ENCODE measurements at places on chromosomes 7 and 10.

DNA sequence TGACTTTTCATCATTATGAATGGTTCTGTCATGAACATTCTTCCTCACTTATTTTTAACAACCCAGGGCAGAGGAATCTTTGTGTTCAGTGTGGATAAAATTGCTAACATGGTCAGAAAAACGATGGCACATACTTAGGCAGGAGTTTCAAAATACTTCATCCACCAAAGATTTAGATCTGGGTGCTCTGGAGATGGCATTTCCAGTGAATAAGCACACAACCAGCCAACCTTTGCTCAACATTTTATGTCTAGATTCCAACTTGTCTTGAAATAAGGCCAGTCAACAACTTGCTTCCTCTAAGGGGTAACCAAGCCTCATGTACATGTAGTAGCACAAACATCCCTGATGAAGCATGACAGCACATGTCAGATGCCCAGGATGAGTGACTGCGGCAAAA lies 33.4 kb upstream of the ADRB1 start:
- no peak for DNase-seq

- DNase-seq, result no peak
These were observed 13.4 kb downstream of the BLNK start for GRCh38 chr10:96257944-96258343.

DNA sequence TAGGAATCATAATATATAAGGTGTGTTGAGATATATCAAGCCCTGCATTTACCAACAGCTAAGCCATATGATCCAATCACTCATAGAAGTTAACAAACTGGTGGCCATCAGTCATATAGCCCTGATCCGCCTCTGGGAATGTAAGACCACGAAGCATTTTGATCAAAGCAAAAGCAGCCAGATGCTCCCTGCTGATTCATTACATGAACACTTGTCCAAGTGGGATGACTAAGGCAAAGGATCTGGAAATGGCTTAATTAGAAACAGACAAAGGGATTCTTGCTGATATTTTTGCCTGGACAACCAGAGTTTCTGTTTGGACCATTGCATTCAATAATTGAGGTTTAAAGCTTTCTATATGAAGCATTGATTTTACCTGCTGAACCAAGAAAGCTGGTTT lies 535.5 kb downstream of the GPAM start:
- no peak for DNase-seq

- no peak for DNase-seq
These were observed 19.0 kb upstream of the TARP start for GRCh38 chr7:38292442-38292841.

DNA sequence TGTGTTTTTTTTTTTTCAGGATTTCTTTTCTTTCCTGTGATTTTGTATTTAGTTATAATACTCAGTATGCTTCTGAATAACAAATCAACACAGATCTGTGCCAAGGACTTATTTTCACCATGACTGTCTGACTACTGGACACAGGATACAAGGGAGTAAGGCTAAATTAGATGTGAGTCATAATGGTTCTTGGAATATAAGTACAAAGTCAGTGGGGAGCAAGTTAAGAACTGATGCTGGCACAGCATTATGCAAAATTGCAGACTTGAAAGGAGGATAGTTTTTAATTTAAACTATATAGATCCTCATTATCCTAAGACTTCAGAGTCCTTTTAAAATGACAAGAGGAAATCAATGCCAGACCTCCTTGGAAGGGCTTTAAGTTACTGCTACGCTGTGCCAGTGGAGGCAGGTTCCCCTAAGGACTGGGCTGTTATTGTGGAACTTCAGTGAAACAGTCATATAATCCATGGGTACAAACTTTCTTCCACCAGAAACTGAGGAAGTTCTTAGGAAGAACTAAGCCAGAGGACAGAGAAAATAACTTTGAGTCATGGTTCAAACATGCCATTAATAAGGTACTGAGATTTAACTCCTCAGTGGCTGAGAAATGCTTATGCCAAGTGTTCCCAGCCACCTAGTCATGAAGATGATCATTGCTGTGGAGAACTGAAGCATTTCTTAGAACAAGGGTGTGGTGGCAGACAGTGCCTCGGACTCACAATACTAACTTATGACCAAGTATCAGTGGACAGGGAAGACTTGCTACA lies 531.2 kb downstream of the HTR7 start:
- no peak for DNase-seq

DNA sequence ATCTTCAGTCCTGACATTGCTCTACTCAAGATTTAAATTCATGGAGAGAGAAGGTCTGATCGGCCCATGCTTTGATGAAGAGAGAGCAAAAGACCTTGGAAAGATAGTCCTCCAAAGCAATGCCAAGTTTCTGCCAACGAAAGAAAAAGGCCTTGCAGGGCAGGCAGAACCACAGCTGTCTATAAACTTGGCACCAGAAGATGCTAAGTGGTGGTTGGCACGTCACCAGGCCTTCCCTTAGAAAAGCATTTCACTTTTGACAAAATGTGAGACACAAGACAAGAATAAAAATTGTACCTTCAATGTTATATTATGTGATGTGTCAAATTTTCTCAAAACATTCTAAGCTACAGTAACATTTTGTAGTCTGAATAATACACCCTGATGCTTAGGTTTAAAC lies 42.0 kb upstream of the FGFR2 start:
- DNase-seq, result no peak

GRCh38 chr10:86547296-86547695 lies 25.7 kb upstream of the WAPL start:
- no peak for DNase-seq

GRCh38 chr10:124094419-124094785 lies 1.0 kb upstream of the CHST15 start:
- DNase-seq, result no peak

- DNase-seq, result no peak
These were observed 150.8 kb downstream of the DGKI start for GRCh38 chr7:137695942-137696341.

- no peak for DNase-seq
These were observed 43.5 kb upstream of the SLC35G1 start for GRCh38 chr10:93850031-93851015.

DNA sequence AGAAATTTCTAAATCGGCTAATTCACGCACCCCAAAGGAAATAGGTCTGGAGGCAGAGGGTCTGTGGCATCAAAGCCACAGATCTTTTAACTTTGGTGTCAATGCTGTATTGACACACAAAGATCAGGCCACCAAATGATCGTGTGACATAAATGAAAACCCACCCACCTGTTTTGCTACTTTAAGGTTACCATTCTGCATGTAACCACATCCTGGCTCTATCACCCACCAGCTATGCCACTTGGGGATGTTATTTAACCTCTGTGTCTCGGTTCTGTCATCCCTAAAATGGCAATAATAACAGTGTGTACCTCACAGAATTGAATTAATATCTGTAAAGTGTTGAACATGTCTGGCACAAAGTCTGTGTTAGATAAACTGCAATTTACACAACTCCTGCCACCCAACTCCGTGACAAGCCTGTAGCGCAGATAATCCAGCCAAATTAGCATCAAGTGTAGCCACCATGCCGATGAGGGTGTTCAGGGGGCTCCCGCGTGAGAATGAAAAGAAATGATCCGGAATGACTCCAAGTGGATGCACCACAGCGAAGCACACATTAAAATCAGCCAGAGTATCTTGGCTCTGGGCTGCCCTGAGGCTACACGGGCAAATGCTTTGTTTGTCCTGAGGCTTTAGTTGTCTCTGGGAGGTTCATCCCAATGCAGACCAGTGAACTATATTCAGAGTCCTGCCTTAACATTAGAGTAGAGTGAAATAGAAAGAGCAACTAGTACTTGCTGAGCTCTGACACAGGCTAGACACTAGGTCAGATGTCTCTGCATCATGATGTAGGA lies 158.4 kb upstream of the NEBL start:
- no peak for DNase-seq

DNA sequence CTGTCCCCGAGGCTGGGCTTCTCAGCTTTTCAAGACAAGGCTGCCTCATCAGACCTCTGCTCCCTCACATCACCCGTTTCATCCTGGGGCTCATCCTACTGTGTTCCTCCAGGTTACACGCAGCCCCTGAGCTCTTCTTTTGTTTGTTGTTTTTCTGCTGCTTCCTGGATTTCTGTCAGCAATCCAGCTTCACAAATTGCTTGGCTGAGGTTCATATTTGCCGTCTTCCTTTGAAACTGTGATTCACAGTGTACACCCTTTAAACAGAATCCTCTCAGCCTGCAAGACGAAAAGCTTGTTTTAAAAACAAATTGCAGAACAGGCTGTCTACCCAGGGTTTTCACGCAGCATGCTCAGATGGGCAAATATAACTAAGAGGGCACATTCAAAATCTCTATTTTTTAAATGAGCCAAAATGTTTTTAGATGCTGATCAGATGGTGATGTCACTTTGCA lies 39.1 kb upstream of the PARD3 start:
- DNase-seq, result no peak

- DNase-seq, result no peak
These were observed 499.8 kb downstream of the PLXNA4 start for GRCh38 chr7:132076301-132077035.

GRCh38 chr7:105388356-105389087 lies at the start of gene SRPK2:
TSS of gene SRPK2 (minus strand) at chr7:105388921.
- DNase-seq, result peak; percentile 85

DNA sequence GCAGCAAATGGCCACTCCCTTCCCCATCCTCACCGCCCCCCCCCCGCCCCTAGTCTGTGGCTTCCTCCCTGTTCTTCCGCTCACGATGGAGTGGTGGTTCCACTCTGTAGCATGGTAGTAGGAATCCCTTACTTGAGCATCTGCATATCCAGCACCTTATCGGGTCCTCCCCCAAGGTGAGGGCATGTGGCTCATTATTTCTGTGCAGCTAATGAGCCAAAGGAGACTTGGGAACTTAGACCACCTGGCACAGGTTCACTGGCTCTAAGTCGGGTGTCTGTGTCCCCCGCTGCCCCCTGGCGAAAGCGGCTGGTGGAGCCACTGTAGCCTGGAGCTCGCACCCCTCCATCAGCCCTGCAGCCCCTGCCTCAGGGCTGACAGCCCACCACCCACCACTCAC lies 22.8 kb upstream of the GPR26 start:
- no peak for DNase-seq

- DNase-seq, result no peak
These were observed 23.0 kb upstream of the YWHAG start for GRCh38 chr7:76381814-76382213.

- DNase-seq, result no peak
These were observed 90.9 kb downstream of the POLR1F start for GRCh38 chr7:19617901-19618300.

- no peak for DNase-seq
These were observed 291.9 kb downstream of the SH2D4B start for GRCh38 chr10:80829562-80829961.

DNA sequence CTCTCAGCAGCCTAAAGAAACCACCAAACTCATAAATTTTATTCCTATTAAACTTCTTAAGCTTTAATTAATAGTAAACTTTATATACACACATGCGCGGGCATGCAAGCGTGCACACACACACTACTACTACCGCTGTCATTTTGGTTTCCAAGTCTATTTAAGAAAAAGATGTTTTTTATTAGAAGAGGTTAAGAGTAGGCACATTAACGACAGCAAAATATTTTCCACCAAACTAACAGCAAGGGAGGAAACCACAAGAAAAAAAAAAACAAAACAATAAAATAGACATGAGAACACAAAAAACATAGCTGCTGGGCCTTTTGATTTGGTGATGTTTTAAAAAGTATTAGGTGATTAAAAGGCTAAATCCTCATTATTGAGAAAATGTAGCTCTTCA lies 28.6 kb downstream of the RTKN2 start:
- no peak for DNase-seq

- DNase-seq, result no peak
These were observed 55.3 kb downstream of the TCAF1 start for GRCh38 chr7:143846692-143847091.

DNA sequence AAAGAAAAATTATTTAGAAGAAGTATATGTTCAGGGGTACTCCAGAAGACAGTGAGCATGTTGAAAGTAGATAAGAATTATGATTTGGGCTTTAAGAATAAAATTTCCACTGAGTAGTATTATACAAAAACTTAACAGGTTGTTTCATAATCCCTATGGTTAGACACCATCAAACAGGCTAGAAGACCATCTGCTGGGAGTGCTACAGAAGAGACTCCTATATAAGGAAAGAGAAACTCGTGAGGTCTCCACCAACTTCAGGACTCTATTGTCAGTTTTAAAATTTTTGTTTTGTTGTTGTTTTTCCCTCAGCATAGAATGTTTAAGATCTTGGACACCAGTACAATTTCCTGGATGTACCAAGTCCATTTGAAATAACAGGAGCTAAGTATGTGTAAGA lies 13.1 kb downstream of the DNAJC1 start:
- no peak for DNase-seq

GRCh38 chr10:24713086-24713485 lies 10.6 kb downstream of the ARHGAP21 start:
- no peak for DNase-seq

GRCh38 chr7:21868576-21868850 lies 77.2 kb downstream of the CDCA7L start:
- DNase-seq, result no peak

DNA sequence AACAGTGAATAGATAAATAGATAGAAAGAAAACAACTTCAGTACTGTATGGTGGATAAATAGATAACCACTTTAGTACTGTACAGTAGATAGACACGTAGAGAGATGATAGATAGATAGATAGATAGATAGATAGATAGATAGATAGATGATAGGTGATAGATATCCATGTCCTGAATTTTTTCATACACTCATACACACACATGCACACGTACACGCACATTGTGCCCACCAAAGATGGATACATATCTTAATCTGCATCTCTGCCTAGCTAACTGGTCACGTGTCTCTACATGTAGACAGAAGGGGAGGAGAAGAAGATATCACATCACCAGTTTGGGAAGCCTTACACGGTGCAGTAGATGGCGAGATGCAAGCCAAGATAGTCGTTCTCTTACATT lies 99.2 kb downstream of the ARID5B start:
- DNase-seq, result no peak

- no peak for DNase-seq
These were observed 19.1 kb upstream of the SVOPL start for GRCh38 chr7:138720286-138720685.

GRCh38 chr7:128141683-128142195 lies 99.3 kb upstream of the LEP start:
- no peak for DNase-seq

- no peak for DNase-seq
These were observed 71.3 kb downstream of the HDAC9 start for GRCh38 chr7:18566829-18567228.

DNA sequence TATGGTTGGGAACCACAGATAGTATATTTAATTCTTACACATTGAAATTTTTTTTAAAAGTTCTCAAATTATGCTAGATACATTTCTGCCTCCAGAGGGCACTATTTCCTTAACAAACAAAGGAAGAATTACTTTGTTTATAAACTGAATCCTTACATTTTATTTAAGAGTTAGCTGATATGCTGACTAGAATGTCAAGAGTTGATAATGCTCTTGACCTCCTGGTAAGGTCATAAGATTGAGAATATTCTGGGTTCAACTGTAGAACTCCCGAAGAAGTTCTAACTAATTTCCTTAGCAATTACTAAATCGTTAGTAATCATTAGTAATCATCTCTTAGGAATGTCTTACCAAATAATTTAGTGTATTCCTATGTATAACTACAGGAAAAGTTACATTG lies 95.3 kb upstream of the CYP26C1 start:
- no peak for DNase-seq
